Naive thymus-derived CD4-positive, alpha-beta T cell (primary cell): ENCODE measurements at places on chromosomes 6 and 20.

GRCh38 chr6:147407571-147407970, 100.9 kb upstream of the SAMD5 start:
- no peak for DNase-seq

GRCh38 chr6:51578994-51579393, 508.4 kb downstream of the PKHD1 start:
- DNase-seq: no peak

- DNase-seq: peak; percentile 82
Observed at GRCh38 chr6:27772261-27773001, 139.8 kb downstream of the OR2B2 start.

- no peak for DNase-seq
Observed at GRCh38 chr20:47775039-47775438, 10.2 kb downstream of the SULF2 start.

DNA sequence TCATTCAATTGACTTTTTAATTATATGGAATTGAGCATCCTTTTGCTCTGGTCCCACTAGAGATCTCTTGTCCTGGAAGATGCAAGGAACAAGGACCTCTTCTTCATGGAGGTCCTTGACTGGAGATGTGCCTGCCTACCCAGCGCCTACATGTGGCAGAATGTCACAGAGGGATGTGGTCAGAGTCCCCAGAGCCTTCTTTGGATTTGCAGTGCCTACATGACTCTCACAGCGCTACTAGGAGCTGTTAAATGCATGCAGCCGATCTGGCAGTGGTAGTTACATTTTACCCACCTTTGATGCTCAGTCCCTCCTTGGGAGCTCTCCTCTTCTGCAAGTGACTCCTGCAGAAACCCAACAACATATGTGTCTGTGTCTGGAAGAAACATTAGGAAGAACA, 51.9 kb upstream of the ADTRP start:
- DNase-seq: no peak

- no peak for DNase-seq
Observed at GRCh38 chr6:34773916-34774315, 16.6 kb downstream of the SNRPC start.

GRCh38 chr6:103405321-103405720, 1454.4 kb downstream of the HACE1 start:
- no peak for DNase-seq
